ENCODE measurements at places on chromosomes 2 and 18.

GRCh38 chr2:172253190-172254052 lies 150.7 kb upstream of the DLX2 start:
- no peak for DNase-seq

DNA sequence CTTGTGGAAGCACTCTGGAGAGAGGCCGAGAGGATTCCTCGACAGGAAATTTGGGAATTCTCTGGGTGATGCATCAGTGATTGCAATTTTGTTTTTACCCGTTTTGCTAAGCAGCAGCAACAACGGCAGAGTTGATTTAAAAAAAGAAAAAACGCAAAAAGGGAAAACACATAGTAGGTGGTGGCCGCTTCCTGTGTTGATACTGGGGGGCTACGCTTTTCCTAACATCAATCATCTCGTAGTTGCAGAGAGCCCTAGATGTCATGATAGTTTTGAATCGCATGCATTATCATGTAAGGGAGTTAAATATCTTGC lies 271 bp upstream of the RBM43 start:
- DNase-seq, result no peak

- no peak for DNase-seq
Measured at GRCh38 chr2:217167531-217167930, 307.7 kb upstream of the TNP1 start.

GRCh38 chr18:64183665-64184064 lies 34.8 kb upstream of the LINC00305 start:
- DNase-seq, result no peak

GRCh38 chr2:239876271-239876947 lies 148.7 kb downstream of the NDUFA10 start:
- DNase-seq, result no peak

- DNase-seq, result peak; percentile 54
Measured at GRCh38 chr2:195575879-195576401, 81.1 kb upstream of the SLC39A10 start.

DNA sequence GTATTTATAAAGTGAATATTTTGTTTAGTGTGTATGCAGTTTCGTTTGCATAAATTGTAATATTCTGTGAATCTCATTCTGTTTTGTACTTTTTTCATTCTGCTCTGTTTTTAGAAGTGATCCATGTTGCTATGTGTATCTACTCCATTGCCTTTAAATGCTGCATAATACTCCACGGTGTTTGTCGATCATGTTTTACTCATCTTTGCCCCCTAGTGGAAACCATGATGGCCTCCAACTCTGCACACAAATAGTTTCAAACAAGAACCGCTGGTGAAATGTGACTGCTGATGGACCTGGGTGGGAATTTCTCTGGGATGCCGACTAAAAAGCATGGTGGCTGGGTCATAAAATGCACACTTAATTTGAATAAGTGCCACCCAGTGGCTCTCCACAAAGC lies 32.0 kb upstream of the SKOR2 start:
- no peak for DNase-seq

GRCh38 chr2:42223855-42224268 lies 54.7 kb downstream of the EML4 start:
- DNase-seq, result no peak

DNA sequence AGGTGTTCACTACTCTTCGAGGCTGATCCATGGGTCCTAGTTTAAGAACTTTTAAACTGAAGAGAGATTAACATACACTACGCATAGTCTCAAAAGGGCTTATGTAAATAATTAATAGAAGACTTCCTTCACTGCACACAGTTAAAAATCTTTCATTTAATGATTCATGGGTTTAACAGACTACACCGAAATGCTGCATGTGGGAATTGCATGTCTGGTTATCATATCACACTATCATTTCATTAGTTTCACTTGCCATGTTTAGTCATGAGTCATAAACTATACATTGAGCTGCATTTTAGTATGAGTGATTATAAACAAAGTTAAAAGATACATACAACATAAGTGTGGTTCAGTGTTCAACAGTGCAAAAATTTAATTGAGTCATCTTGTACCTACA lies 31.2 kb downstream of the GLS start:
- DNase-seq, result no peak

DNA sequence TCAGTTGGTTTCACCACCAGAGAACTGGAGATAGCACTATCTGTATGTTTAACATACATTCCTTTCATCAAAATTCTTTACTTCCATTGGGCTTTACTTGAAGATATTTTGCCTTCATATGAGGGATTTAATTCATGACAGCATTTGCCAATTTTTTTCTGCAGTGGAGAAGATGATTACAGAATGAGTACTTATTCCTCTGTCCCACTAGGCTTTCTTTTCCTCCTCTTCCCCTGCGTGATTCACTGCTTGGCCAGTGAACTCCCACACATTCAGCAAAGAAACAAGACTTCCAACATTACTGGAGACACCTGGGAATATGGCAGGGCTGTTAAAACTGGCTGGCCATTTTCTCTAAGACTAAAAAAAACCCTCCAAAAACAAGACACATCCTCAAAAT lies 425.8 kb upstream of the KCNH7 start:
- peak; percentile 26 for DNase-seq

DNA sequence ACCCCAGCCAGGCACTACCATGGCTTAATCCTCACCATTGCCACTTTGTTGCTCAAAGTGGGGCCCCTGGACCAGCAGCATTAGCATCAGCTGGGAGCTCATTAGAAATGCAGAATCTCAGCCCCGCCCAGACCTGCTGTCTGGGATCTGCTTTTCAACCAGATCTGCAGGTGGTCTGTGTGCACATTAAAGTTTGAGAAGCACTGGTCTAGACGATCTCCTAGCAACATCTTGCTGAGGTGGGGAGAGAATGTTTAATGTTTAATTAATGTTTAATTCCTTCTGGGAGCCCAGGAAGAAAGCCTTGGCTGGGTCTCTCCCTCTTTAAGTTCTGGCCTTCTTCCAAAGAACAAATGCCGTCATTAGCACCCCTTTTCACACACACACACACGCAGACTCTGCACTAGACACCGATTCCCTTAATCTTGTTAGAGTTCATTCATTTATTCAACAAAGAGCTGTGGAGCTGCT lies 53.7 kb downstream of the EDAR start:
- no peak for DNase-seq
